Left kidney (tissue), 8 donors: ENCODE measurements at places on chromosomes 3 and 15. TPM values are rescaled to one million over a fixed set of nuclear protein-coding genes. Genes with fewer than 3 reads are reported as not detected.

DNA sequence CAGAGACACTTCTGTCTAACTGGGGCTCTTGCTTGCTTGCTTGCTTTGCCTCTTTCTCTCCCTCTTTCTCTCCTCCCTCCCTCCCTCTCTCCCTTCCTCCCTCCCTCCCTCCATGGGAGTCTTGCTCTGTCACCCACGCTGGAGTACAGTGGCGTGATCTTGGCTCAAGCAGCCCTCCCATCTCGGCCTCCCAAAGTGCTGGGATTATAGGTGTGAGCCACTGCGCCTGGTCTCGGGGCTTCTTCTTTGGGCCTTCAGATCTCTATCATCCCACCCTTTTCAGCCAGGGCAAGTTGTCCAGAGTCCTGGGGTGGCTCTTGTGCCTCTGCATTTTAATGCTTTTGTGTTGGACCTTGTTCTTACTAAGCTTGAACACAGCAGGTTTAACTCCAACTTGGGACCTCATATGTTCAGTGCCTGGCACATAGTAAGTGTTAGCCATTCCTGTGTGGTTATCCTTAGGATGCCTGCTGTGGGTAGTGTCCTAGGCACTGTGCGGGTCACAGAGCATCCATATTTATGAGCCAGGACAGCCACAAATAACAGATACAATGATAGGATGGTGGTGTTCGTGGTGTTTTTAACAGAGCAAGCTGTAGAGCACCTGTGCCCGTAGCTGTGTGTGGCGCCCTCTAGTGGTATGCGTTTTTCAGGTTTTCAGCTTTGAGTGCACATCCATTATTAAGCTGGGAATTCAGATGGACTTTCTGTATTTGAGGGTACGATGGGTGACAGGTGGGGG, 75.1 kb downstream of the CCK start:
- DNase-seq, result peak; percentile 70

DNA sequence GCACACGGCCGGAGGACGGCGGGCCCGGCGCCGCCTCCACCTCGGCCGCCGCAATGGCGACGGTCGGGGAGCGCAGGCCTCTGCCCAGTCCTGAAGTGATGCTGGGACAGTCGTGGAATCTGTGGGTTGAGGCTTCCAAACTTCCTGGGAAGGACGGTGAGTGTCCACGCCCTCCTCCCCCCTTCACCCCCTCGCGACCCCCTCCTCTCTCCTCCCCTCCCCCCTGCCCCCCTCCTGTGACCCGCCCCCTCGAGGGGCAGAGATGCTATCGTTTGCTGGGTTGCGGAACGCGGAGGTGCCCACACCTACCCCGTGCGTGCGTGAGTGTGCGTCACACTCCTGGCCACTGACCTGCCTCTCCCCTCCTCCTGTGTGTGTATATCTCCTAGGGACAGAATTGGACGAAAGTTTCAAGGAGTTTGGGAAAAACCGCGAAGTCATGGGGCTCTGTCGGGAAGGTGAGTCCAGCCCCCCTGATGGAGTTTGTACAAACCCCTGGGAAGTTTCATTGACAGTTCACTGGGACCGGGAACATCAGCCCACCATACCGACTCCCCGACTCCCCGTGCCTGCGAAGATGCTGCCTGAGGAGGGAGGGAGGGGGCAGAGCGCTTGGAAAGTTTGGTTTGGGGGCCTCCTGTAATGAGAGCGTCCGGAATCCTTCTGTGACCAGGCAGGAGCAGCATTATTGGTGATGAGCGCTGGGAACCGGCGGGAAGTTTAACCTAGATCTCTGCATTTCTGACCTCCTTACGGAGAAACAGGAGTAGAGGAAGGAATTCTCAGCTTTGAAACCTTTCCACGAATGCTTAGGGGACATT, 795 bp upstream of the SCAANT1 start:
- peak; percentile 36 for DNase-seq

DNA sequence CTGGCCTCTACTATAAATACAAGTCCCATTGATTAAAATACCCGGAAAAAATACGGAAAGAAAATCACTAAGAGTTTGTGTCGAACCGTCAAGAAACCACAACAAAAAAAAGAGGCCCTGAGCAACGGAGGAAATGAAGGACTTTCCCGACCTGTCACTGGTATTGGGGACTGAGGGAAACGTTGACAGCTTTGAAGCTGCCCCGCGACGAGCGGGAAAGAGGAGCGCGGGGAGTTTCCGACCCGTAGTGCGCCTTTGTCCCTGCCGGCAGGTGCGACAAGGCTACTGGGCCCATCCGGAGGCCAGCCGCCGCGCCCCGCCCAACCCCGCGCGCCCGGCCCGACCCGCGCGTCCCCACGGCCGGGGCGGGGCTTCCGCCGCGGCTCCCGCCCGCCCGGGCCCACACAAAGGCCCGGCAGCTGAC, 416 bp downstream of the PBRM1 start:
- peak; percentile 59 for DNase-seq

DNA sequence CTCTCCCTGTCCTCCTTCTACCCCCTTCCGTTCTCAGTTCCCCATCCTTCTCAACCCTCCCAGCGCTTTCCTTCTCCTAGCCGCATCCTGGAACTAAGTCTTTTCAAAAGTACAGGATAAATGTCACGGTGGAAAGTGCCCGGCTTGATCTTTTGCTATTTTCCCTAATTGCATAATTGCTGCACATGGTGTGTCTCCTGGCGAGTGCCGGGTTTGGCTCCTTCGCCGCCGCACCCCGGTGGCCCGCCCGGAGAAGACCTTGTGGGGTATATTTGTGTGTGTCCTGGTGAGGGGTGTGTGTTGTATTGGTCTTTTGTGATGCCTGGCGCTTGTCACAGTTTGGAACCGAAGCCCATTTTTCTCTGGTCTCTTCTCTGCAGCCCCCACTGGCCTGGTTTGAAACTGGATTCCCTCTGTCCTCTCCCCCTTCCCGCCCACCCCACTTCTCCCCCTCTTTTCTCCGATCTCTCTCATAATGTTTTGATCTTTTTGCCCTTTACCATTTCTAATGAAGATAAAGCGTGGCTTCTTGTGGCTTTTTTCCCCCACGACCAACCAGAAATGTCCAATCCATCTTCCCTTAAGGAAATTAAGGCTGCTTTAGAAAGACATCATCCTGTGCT, 692 bp downstream of the UBE2E2 start:
- DNase-seq, result peak; percentile 37

The ZIC1 gene
- polyA plus RNA-seq, result 0.08 TPM

DNA sequence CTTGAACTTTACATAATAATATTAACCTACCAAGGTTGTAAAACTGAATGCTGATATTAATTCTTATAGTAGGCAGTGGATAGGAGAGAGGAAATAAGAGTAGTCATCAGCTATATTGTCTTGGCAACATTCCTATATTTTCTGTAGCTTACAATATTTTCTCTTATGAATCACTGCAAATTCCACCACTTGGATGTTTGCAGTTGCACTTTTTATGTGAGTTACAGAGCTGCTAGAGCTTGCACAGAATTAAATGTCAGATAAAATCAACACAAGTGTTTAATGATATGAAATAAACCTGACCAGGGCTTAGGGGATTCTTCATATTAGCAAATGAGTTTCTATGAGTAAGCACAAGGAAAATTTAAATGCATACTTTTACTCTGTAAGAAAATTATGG, 1710.1 kb downstream of the SI start:
- no peak for DNase-seq

DNA sequence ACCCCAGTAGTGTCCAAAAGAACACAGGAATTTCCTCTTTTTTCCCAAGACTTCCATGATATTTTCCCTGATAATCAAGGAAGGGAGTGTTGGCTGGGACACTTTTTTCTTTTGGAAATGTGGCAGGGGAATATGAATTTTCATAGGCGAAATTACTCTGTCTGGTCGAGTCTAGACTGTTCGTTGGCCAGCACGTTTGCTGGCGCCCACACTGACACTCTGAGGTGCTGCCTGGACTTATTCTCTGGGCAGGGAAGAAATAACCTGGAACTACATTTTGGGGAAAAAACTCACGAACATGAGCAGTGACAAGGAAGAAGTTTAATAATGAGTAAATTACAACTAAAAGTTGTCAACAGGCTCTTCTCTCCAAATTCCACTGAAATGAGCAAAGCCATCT, 209.3 kb upstream of the CTDSPL start:
- DNase-seq, result no peak

The GRIP2 gene
- polyA plus RNA-seq, result 1.7 TPM

DNA sequence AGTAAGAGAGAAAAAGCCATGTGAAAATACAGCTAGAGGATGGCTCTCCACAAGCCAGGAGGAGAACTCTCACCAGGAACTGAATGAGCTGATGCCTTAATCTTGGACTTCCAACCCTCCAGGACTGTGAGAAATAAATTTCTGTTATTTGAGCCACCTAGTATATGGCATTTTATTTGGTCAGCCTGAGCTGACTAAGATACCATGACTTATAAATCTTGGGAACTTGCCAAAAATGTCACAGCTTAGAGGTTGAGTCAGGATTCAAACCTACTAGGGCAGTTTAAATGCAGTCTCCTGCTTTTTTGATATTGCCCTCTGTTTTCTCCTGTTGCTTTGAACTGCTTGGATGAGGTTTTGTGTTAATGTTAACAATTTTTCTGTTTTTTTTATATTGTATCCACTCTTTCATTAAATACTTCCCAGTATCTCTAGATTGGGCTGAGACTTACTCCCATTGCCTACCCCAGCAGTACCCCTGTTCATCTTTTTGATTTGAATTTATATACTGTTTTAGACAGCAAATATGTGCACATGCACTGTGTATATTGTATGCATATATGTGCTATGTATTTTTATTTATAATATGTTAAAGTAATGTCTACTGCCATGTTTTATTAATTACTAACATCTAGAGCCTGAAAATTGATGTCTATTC, 1223.2 kb downstream of the OTOL1 start:
- DNase-seq, result peak; percentile 18

The SEMA3G gene
- 19.1 TPM for polyA plus RNA-seq

DNA sequence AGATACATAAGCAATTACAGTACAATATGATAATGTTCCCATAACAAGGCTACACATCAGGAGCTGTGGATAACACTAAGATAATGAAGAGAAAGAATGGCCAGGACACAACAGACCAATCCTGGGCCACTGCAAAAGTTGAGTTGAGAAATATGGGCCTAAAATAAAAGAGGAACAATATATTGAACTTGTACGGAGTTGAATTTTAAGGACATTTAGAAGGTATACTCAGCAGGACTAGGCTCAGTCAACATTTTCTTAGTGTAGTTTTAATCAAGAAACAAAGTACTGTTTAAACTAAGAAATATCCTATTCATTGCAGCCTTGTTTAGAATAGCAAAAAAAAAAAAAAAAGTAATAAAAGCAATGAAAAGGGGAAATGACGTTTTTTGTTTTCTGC, 24.3 kb downstream of the HERC1 start:
- DNase-seq, result no peak

- no peak for DNase-seq
Measured at GRCh38 chr3:193841581-193841980, 248.6 kb downstream of the OPA1 start.

The NUP210 gene
- polyA plus RNA-seq, result 28.9 TPM

DNA sequence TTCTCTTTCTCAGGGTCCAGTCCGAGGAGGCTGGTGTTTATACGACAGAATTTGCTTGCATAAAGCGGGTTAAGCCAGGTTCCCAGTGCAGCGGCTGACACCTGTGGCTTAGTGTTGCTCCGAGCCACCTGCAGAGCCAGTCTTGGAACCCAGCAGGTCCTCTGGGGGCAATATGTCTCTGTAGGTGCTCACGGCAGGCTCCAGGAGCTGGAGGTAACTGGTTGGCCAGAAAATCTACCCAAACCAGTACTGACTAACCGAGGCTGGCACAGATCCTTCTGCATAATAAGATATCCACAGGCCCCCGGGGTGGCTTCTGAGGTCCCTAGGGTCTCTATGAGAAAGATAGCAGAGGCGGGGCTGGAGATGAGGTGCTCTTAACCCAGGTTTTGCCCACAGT, 3.2 kb downstream of the MGLL start:
- DNase-seq, result no peak

The APOD gene
- polyA plus RNA-seq, result 13.3 TPM

DNA sequence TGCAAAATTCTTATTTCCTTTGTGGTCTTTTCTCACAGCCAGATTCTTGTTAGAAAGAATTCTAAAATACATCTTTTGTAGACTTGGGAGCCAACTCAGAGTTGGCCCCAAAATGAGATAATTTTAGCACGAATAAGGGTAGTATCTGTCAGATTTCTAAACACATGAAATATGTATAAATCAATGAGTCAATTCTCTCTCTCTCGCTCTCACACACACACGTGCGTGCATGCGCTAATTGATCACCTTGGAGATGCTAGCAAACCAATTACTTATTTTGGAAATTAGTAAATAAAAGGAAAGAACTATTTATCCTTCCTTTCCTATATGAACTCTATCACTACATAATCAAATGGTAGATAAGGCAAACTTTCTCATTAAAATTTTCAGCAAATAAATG, 32.9 kb upstream of the PIK3R4 start:
- DNase-seq, result no peak

GRCh38 chr15:69748576-69749185, 296.1 kb downstream of the RPLP1 start:
- no peak for DNase-seq

DNA sequence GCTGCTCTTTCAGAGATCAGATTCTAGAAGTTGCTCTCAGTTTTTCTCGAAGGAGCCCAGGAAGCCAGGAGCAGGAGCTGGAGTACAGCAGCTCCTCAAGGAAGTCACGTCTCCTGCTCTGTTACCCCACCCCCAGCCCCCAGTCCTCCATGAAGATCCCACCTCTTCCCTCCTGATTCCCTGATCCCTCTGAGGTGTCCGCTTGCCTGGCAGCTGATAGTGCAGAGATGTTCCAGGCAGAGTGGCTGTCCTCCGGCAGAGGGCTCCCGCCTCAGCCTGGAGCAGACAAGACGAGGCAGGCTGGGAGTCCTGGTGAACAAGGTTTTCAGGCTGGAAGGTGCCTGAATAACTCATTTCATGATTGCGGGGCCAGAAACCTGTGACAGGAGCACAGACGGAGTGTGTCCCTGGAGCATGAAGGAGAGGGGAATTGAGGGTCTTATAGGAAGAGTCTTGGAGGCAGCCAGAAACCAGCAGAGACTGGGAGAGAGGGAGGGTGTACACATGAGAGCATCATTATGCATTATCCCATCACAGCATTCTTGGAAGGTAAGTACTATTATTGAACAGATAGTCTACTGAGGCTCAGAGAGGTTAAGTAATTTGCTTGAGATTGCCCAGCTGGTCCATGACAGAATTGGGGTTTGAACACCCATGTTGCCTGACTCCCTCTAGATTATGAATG, 1.2 kb downstream of the HRH1 start:
- DNase-seq, result peak; percentile 54

DNA sequence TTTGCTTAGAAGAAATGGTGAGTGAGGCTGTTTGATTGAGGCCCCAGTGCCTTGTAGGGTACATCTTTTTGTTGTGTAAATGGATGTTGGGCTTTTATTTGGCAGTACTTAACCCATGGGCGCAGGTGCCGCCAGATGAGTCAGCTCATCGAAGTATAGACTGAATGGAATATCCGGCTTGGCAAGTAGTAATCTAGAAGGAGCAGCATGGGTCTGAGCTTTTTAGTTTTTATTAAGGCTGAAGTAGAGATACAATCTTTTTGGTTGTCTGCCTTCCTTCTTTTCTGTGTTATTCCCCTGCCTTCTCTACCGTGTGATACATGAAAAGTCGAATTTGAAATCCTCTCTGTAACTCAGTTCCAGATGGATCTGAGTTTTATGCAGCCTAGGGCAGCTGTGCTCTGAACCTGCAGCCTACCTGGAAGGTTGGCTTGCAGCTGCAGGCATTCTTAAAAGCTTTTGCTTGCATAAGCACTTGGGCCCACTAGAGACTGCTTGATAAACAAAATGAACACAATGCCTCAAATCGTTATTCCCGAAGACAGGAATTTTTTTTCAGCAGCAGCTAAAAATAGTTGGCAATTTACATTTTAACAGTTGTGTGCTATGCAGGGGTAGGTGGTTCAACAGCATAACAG, 177.5 kb upstream of the CGNL1 start:
- DNase-seq, result no peak
